Upper lobe of left lung (tissue), 6 donors: ENCODE measurements at places on chromosomes 6 and 20.
A peak's percentile ranks its signal among the peaks of the same experiment; 100 is the strongest.

DNA sequence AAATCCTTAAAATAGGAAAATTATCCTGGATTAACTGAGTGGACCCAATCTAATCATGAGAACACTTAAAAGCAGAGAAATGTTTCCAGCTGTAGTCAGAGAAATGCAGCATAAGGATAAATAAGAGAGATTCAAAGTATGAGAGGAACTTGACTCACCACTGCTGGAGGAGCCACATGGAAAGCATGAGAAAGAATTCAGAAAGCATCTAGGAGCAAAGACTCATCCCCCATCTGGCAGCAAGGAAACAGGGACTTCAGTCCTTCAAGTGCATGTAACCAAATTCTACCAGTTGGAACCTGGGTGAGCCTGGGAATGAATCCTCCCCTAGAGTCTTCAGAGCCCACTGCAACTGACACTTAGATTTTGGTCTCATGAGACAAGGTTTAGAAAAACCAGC lies 33.7 kb downstream of the RNF146 start:
- no peak for DNase-seq

GRCh38 chr6:42338744-42339222 lies 112.9 kb downstream of the TRERF1 start:
- DNase-seq = no peak

DNA sequence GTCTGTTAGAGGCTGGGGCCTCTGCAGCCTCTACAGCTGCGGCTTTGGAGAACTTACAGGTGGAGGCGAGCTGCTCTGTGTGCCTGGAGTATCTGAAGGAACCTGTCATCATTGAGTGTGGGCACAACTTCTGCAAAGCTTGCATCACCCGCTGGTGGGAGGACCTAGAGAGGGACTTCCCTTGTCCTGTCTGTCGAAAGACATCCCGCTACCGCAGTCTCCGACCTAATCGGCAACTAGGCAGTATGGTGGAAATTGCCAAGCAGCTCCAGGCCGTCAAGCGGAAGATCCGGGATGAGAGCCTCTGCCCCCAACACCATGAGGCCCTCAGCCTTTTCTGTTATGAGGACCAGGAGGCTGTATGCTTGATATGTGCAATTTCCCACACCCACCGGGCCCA lies 2.6 kb downstream of the TRIM39 start:
- peak; percentile 70 for DNase-seq

GRCh38 chr20:22371843-22372242 lies 212.5 kb downstream of the FOXA2 start:
- no peak for DNase-seq

- no peak for DNase-seq
Measured at GRCh38 chr20:46215913-46216707, 92.2 kb downstream of the CDH22 start.

- no peak for DNase-seq
Measured at GRCh38 chr20:4585104-4585753, 136.5 kb upstream of the PRND start.

- DNase-seq = no peak
Measured at GRCh38 chr20:48350313-48350988, 477.3 kb downstream of the PREX1 start.

DNA sequence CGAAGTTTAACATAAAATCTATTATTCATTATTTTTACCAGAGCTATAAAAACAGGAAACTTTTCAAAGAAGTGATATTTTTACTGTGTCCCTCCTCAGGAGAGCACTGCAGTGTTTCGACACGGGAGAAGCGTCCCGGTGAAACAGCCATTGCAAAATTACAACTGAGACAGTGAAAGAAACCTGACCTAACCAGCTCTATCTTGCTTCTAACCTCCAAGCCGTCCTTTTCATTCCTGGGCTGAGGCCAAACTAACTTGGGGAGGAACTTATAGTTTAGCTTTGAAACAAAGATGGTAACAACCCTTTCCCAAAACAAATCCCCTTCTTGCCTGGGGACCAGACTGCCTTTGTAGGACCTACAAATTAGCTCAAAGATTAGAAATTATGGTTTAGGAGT lies 79.2 kb downstream of the WDR27 start:
- no peak for DNase-seq

DNA sequence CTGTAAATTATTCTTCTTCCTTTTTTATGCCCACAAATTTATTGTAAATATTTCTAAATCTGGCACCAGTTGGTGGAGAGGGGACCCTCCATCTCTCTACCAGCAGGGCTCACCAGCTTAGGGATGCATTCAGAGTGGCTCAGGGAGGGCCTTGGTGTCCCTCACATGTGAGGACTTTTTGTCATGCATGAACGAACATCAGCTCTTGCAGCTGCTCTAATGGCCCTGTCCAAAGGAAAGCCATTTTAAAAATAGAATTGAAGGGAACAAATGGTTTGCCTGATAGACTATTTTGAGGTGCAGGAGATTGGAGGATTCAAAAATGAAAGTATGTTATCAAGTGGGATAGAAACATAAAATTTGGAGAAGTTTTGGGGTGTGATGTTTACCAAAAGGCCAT lies 37.5 kb upstream of the KLHL31 start:
- no peak for DNase-seq

GRCh38 chr6:32116674-32117073 lies 7.5 kb upstream of the TNXB start:
- no peak for DNase-seq

GRCh38 chr20:33183312-33183711 lies 15.4 kb downstream of the BPIFA2 start:
- no peak for DNase-seq

DNA sequence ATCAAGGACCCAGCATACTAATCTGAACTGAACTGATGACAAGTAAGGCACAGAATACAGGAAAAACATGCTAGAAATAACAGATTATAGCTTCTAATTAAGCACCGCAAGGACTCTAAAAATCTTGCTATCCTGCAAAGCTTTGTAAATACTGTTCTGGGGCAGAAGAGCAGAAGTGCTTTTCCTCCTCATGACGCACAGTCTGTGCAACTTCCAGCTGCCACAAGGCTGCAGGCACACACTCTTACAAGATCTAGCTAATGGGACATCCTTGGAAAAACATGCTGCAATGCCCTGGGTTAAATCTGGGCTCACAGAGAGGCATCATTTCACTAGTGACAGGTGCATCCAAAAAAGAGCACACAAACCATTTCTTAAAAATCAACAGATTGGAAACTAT lies 188.6 kb downstream of the GJA10 start:
- DNase-seq = no peak

GRCh38 chr6:148617530-148617929 lies 129.3 kb upstream of the UST start:
- no peak for DNase-seq

- DNase-seq = no peak
Measured at GRCh38 chr20:25024171-25024570, 31.6 kb upstream of the APMAP start.

DNA sequence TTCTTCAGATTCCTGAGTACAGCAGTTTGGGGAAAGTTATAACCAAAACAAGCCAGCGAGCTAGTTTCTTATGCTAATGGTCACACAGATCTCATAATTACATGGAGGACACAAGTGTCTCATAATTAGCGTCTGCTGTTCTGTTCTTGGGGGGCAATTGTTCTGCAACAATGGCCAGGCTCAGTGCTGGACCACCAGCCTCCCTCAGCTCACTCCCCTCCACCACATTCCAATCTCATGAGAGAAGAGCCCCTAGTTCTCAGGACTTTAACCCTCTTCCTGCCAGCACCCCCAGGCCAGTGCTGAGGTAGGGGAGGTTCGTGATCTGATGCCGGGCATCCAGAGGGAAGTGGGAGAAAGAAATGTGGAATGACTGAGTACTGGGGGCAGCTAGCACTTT lies 20.2 kb upstream of the TOX2 start:
- no peak for DNase-seq

GRCh38 chr20:48843057-48843806 lies 15.4 kb upstream of the PREX1 start:
- no peak for DNase-seq

DNA sequence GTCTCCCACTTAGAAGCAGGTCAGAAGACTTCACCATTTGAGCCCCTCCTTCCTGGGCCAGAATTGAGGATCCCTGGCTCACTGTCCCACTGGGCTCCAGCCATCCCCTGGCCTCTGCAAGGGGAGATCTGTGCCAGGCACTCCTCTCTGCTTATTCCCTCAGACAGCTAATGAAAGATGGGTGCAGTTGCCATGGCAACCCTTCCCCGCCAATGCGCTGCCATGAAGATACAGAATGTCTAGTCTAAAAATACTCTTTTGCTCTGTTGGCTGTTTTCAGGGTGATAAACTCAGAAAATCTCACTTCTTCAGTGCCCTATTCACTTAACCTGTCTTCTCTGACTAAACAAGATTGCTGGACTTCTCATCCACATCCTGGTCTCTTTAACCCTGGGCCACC lies 13.6 kb upstream of the TTLL2 start:
- DNase-seq = no peak

DNA sequence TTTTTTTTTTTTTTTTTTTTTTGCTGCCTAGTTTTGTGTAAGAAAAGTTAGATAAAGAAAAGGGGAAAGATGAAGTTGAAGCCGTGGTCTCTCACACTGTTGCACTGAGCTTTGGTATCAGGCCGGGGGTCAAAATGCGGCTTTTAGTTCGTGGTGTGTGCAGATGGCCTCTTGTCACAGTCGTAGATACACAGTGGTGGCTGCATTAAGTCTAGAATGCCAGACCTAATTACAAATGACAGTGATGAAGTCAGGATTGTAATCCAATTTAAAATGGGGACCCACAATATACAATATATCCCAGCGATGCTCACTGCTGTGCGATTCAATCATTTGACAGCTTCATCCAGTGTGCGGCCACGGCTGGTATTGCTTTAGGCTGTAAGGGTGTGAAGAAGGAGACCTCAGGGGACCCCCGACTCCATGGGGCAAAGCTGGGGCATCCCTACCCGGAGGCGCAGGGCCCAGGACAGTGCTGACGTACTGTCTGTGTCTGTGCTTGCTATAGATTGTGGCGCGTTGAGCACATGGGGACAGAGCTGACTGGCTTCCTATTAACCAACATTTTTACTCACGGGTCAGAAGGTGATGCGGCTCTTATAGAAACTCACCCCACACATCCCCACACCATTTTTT lies 210.0 kb upstream of the SOX4 start:
- no peak for DNase-seq

DNA sequence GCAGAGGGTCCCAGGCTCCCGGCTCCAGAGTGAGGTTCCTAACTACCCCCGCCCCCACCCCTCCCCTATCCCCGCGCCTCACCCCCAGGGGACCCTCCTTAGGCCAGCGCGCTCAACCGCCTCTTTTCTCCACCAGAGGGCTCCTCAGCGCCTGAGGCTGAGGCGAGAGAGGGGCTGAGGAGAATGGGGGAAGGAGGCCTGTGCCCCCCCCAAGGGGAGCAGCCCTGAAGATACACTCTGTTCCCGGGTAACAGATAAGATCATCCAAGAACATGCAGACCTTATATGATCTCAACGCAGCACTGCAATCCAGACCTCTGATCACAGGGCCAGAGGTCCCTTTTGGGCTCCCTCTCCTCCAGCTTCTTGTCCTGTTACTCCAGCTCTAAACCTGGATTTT lies 43.3 kb upstream of the MRPS10 start:
- DNase-seq = no peak
